ENCODE measurements at places on chromosomes 2 and 18. TPM values are rescaled to one million over a fixed set of nuclear protein-coding genes. Genes with fewer than 3 reads are reported as not detected.

GRCh38 chr2:119856469-119856901 lies 96.8 kb downstream of the PTPN4 start:
- no peak overlapping the region for H3K27ac ChIP-seq
- no peak for DNase-seq
- no peak overlapping the region for H3K4me3 ChIP-seq

DNA sequence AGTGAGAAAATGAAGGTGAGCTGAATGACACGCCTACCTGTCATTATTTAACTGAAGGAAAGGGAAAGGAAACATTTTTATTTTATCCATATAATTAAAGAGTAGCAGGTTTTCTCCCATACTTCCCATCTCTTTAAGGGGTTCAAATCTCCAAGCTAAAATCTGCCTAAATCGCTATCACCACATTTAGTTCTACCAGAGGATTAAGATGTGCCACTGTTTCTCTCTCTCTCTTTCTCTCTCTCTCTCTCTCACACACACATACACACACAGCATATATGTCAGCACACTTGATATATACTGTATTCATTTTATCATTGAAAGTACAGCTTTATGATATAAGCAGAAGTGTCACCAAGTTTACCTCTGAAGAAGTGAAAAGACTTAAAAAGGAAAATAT lies 3.1 kb downstream of the WIPF1 start:
- DNase-seq: no peak
- peak overlapping the region; percentile 13 for H3K4me3 ChIP-seq
- no peaks in the 10 kb centered on the region for H3K36me3 ChIP-seq

DNA sequence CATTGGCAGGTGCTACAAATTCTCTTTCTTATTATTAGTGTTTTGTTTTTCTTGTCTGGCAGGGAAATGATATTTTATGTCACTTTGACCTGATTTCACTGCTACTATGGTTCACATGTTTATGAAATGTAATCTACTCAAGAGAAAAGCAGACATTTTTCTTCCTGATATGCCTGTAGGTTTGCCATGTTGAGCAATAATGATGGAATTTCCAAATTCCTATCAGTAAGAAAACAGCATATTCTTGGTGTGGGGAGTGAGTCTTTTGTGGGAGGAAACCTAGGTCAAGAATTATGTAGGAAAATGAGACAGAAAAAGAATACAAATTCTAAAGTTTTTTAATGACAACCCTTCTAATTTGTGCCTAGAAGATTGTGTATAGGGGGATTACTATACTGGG lies 356.4 kb downstream of the SLC4A3 start:
- no peak for DNase-seq
- H3K4me3 ChIP-seq: no peak overlapping the region

Gene SPRED2
- 18.4 TPM for total RNA-seq

GRCh38 chr18:56517196-56517595 lies 121.2 kb downstream of the TXNL1 start:
- H3K27me3 ChIP-seq: no peaks in the 10 kb centered on the region
- no peak overlapping the region for H3K27ac ChIP-seq
- no peaks in the 10 kb centered on the region for H3K4me1 ChIP-seq
- DNase-seq: no peak

GRCh38 chr2:176589825-176590440 lies 320.7 kb downstream of the MTX2 start:
- H3K4me3 ChIP-seq: no peak overlapping the region
- DNase-seq: no peak
- H3K36me3 ChIP-seq: no peaks in the 10 kb centered on the region
- H3K4me1 ChIP-seq: no peaks in the 10 kb centered on the region
- no peaks in the 10 kb centered on the region for H3K27me3 ChIP-seq

DNA sequence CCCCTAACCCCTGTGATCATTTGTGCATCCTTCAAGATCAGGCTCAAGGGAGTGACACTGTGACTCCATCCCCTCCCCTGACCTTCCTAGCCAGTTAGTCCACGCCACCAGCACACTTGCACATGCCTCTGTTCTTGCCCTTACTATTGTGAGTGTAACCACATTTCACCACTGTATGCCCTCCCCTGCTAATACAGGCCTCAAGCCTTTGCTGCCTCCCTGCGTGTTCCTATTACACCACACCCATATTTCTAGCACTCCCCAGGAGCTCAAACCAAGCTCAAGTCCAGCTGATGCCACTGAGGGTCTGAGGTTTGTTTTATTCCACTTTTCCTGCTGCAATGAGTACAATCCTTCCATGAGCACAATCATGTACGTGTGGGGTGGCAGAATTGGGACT lies 288.9 kb upstream of the FBXO11 start:
- no peaks in the 10 kb centered on the region for H3K4me1 ChIP-seq
- H3K36me3 ChIP-seq: no peaks in the 10 kb centered on the region
- DNase-seq: no peak

Gene EIF2B4
- 37.1 TPM for total RNA-seq

DNA sequence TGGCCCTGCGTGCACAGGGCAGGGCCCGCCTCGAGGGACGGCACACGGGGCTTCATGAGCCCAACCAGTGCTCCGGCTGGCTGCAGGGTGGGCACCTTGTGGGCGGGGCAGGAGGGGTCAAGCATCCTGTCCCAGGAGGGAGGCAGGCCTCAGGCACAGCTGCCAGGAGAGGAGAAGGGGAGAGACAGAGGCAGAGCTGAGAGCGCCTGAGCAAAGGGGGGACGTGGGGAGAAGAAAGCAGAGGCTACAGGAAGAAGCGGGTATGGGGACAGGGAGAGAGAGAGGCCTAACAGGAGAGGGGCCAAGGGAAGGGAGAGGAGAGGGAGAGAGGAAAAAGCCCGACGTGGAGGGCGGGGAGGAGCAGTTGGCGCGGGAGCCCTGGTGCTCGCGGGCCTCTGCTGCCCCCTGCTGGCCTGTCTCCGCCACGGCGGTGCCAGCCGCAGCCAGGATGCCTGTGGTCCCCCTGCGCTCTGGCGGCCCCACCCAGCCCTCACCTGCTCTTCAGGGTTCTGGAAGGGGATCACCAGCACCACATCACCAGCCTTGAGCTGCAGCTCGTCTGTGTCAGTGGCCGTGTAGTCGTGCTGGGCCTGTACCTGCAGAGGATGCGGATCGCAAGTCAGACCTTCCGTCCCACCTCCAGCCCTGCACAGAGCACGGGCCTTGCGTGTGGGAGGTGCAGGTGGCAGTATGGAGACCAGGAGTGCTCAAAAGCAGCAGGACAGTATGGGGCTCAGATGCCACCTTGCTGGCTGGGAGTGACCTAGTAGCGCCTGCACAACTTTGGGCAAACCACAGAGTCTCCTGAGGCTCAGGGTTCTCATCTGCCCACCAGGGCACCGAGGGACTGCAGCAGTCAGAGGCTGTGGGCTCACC lies 56.8 kb downstream of the BIN1 start:
- peaks cover 25% of the 10 kb centered on the region for H3K4me1 ChIP-seq
- no peak for DNase-seq
- H3K4me3 ChIP-seq: no peak overlapping the region
- peak overlapping the region; percentile 75 for H3K27ac ChIP-seq

GRCh38 chr2:29035016-29035745 lies 39.1 kb downstream of the PCARE start:
- no peaks in the 10 kb centered on the region for H3K4me1 ChIP-seq
- no peak for DNase-seq
- no peaks in the 10 kb centered on the region for H3K27me3 ChIP-seq
- H3K36me3 ChIP-seq: no peaks in the 10 kb centered on the region

GRCh38 chr18:58132595-58133261 lies 88.7 kb downstream of the NEDD4L start:
- H3K27ac ChIP-seq: no peak overlapping the region
- H3K4me1 ChIP-seq: no peaks in the 10 kb centered on the region
- no peak for DNase-seq
- no peaks in the 10 kb centered on the region for H3K27me3 ChIP-seq
- no peaks in the 10 kb centered on the region for H3K36me3 ChIP-seq
- H3K4me3 ChIP-seq: no peak overlapping the region

GRCh38 chr18:53911200-53911599 lies 313.3 kb downstream of the MBD2 start:
- DNase-seq: no peak
- H3K36me3 ChIP-seq: no peaks in the 10 kb centered on the region
- H3K27ac ChIP-seq: no peak overlapping the region
- no peaks in the 10 kb centered on the region for H3K4me1 ChIP-seq
- H3K4me3 ChIP-seq: no peak overlapping the region
- no peaks in the 10 kb centered on the region for H3K27me3 ChIP-seq

- H3K27ac ChIP-seq: no peak overlapping the region
- H3K4me3 ChIP-seq: no peak overlapping the region
- no peaks in the 10 kb centered on the region for H3K4me1 ChIP-seq
- no peaks in the 10 kb centered on the region for H3K27me3 ChIP-seq
- H3K36me3 ChIP-seq: no peaks in the 10 kb centered on the region
- DNase-seq: no peak
These were observed 47.2 kb downstream of the PLEK start for GRCh38 chr2:68412127-68412819.

DNA sequence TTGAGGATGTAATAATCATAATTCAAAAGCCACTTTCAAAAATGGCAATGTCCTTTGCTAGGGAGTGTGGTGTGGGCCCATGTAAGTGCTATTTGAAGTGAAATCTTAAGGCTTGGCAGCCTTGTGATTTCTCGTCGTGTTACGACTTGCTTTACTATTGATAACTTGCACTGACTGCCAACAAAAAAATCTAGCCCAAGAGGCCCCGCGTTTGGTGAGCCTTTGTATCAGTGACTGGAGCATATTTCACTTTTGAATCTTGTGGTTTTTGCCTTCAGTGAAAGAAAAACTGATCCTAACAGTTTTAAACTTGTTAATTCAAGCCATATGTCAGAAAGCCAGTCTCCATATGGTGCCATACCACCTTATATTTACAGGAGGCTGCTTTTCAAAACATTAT lies 248.0 kb downstream of the TMEM182 start:
- H3K27ac ChIP-seq: no peak overlapping the region
- no peak overlapping the region for H3K4me3 ChIP-seq
- H3K27me3 ChIP-seq: no peaks in the 10 kb centered on the region

Gene MROH2A
- total RNA-seq: not detected

DNA sequence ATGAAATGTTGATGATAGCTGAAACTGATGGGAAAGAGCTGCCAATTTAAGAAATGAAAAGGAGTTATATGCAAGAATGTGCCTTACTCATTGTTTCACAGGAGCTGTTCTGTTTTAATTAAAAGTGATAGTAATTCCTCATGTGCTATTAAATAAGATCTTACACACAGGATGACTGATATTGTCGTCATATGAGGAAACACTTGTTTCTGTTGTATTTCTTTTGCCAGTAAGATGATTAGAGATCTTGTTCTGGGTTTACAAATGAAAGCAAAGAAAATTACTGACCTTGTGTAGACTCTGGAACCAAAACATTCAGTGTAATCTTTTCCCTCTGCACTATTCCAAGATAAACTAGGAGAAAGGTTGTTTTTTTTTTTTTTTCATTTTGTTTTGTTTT lies 123.6 kb downstream of the MAP3K20 start:
- H3K4me3 ChIP-seq: no peak overlapping the region
- DNase-seq: no peak
- H3K27me3 ChIP-seq: no peaks in the 10 kb centered on the region
- no peak overlapping the region for H3K27ac ChIP-seq
- peaks cover 8% of the 10 kb centered on the region for H3K36me3 ChIP-seq

GRCh38 chr2:124250433-124250832 lies 225.3 kb downstream of the CNTNAP5 start:
- no peaks in the 10 kb centered on the region for H3K27me3 ChIP-seq
- H3K27ac ChIP-seq: no peak overlapping the region
- no peaks in the 10 kb centered on the region for H3K36me3 ChIP-seq
- H3K4me1 ChIP-seq: no peaks in the 10 kb centered on the region

DNA sequence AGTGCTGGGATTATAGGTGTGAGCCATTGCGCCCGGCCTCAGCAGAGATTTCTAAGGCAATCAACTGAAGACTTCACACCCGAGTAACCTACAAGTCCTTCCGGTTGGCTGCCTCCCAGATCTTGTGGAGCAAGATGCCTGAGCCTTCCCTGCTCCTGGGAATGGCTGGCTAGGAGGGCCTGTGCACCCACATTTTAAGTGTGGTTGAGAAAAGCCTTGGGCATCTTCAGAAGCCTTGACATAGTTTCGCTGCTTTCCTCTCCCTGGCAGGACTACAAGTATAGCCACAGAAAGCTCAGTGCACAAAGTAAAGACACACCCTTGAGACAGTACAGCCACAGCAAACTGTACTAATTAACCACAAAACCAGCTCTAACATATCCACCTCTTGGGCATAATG lies 35.2 kb downstream of the E2F6 start:
- no peaks in the 10 kb centered on the region for H3K27me3 ChIP-seq
- no peaks in the 10 kb centered on the region for H3K36me3 ChIP-seq
- no peak for DNase-seq
- no peaks in the 10 kb centered on the region for H3K4me1 ChIP-seq
- no peak overlapping the region for H3K4me3 ChIP-seq
